ENCODE measurements at places on chromosomes 2 and 18. TPM values are rescaled to one million over a fixed set of nuclear protein-coding genes. Genes with fewer than 3 reads are reported as not detected.
A peak's percentile ranks its signal among the peaks of the same experiment; 100 is the strongest.

GRCh38 chr2:46717344-46718121 is 198.1 kb downstream of the MCFD2 start:
- H3K27ac ChIP-seq: peak overlapping the region; percentile 55
- H3K36me3 ChIP-seq: 0 out of 2 replicates have a peak, but pooled peaks cover 8% of the 10 kb centered on the region
- peak overlapping the region; percentile 9 for H3K4me3 ChIP-seq
- peaks cover 38% of the 10 kb centered on the region for H3K4me1 ChIP-seq
- no peaks in the 10 kb centered on the region for H3K27me3 ChIP-seq

DNA sequence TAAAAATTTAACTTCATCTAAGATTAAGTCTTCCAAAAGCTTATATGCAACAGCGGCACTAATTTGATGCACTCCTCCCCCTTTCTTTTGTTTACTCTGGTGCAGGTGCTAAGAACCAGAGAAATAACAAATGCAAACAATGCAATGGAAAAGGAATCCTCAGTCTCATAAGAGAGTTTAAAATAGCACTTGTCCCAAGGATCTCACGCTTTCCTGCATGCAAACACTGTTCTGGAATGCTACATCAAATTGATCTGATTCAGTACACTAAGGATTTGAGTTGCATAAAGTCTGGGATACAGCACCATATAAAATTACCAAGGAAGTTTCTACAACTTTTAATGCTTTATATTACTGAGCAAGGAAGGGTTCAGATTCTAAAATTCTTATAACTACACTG is 50.5 kb downstream of the SEPTIN10 start:
- no peak for DNase-seq
- H3K4me3 ChIP-seq: no peak overlapping the region
- H3K4me1 ChIP-seq: peaks cover 20% of the 10 kb centered on the region
- H3K36me3 ChIP-seq: peaks cover 67% of the 10 kb centered on the region
- no peaks in the 10 kb centered on the region for H3K27me3 ChIP-seq

- H3K4me3 ChIP-seq: no peak overlapping the region
- H3K36me3 ChIP-seq: no peaks in the 10 kb centered on the region
- DNase-seq: no peak
- no peaks in the 10 kb centered on the region for H3K4me1 ChIP-seq
Observed at GRCh38 chr2:117537032-117537431, 277.5 kb upstream of the DDX18 start.

GRCh38 chr18:78976765-78977636 is 2.6 kb upstream of the SALL3 start:
- no peak for DNase-seq
- no peaks in the 10 kb centered on the region for H3K27me3 ChIP-seq
- H3K36me3 ChIP-seq: no peaks in the 10 kb centered on the region
- no peak overlapping the region for H3K27ac ChIP-seq

GPAT2 gene
- total RNA-seq: not detected

- no peaks in the 10 kb centered on the region for H3K4me1 ChIP-seq
- H3K4me3 ChIP-seq: no peak overlapping the region
- H3K36me3 ChIP-seq: no peaks in the 10 kb centered on the region
- H3K27ac ChIP-seq: no peak overlapping the region
- H3K27me3 ChIP-seq: no peaks in the 10 kb centered on the region
Observed at GRCh38 chr2:21268197-21268877, 144.6 kb downstream of the TDRD15 start.

DNA sequence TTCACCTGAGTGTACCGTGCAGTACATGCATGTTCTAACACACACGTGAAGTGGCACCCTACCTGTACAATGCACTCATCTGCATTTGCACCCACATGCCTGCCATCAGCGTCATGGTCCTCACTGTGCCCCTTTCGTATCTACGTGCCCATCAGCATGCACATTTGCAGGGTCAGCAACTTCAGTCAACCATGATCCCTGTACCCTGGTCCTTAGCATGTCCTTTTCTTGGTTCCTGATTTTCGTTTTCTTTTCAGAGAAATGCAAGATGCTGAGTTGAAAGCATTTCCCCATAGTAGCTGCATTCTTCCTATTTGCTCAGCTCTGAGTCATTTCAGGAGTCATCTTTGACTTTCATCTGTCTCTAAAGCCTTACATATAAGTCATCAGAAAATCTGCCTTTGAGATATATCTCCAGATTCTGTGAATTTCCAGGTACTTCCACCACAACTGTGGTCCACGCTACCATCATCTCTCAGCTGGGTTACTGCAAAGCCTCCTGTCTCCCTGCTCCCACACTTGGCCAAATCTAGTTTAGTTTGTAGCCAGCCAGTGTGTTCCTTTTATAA is 14.7 kb upstream of the PUM2 start:
- no peaks in the 10 kb centered on the region for H3K27me3 ChIP-seq
- no peak for DNase-seq
- no peak overlapping the region for H3K4me3 ChIP-seq
- peaks cover 10% of the 10 kb centered on the region for H3K4me1 ChIP-seq

FBXO15 gene
- total RNA-seq: not detected

DNA sequence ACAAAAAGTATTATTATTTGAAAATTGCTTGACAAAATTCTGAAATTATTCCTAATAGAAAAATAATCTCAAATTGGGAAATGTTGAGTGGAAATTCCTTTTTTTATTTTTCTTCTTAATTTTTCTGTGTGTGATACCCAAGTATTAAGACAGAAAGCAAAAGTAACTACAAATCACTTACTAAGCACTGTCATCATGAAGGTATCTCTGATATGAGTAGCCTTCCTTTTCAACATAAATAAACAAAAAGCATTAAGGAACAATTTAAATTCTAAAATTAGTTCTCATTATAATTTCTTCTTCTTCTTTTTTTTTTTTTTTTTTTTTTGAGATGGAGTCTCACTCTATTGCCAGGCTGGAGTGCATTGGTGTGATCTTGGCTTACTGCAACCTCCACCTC is 174.2 kb upstream of the RBMS1 start:
- no peaks in the 10 kb centered on the region for H3K36me3 ChIP-seq
- peaks cover 25% of the 10 kb centered on the region for H3K4me1 ChIP-seq
- H3K27ac ChIP-seq: no peak overlapping the region
- H3K27me3 ChIP-seq: no peaks in the 10 kb centered on the region

DNA sequence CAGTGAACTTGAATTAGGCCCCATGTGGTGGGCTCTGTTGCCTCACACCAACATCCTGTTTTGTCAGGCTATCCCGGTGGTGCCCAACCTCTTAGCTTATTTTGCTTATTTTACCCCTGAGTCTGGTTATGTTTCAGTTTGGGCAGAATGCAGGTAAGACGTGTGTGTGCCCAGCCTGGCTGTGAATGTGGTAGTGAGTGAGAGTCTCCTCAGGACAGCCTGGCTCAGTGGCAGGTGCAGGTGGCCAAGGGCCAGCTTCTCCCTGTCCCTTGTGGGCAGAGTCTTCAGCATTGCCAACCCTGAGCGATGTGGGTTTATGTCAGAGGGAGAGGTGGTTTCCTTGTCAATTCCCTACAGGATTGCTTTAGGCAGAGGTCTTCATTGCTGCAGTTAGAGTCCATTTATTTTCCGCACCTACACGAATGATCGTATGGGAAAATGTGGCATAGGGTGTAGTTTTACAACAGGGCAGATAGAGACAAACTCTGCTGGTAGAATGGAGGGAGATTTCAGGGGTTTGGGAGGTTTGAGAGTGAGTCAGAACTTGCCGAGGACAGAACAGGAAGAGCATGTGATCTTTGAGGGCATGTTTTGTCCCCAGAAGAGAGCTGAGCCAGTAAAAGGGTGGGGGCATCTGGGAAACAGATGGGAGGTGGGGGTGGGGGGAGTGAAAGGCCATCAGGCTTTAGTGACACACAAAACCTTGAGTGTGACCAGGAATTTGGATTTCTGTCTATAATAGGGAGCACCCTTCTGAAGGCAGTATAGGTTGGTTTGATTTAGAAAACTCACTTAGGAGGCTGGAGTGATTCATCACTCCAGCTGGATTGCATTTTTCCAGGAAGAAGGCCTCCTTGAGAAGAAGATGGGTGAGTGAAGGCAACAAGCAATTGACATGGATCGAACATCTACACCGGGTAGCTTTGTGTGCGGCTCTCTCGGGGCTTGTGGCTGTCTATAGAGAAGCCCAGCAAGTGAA is 156.2 kb upstream of the CELF4 start:
- no peak overlapping the region for H3K27ac ChIP-seq
- H3K4me1 ChIP-seq: no peaks in the 10 kb centered on the region
- no peaks in the 10 kb centered on the region for H3K36me3 ChIP-seq
- no peak for DNase-seq
- H3K4me3 ChIP-seq: no peak overlapping the region
- no peaks in the 10 kb centered on the region for H3K27me3 ChIP-seq

GRCh38 chr2:68253219-68254068 is 1.1 kb upstream of the PPP3R1 start:
- H3K4me3 ChIP-seq: peak overlapping the region; percentile 88
- peak overlapping the region; percentile 90 for H3K27ac ChIP-seq
- peak; percentile 57 for DNase-seq
- H3K4me1 ChIP-seq: peaks cover 50% of the 10 kb centered on the region
- H3K36me3 ChIP-seq: peaks cover 24% of the 10 kb centered on the region

SERPINB12 gene
- total RNA-seq: not detected

- no peak for DNase-seq
- H3K27me3 ChIP-seq: no peaks in the 10 kb centered on the region
- no peak overlapping the region for H3K4me3 ChIP-seq
- peaks cover 25% of the 10 kb centered on the region for H3K4me1 ChIP-seq
- no peaks in the 10 kb centered on the region for H3K36me3 ChIP-seq
Observed at GRCh38 chr2:10345813-10346212, 43.1 kb downstream of the HPCAL1 start.

- peaks cover 71% of the 10 kb centered on the region for H3K36me3 ChIP-seq
- no peak overlapping the region for H3K4me3 ChIP-seq
- no peak overlapping the region for H3K27ac ChIP-seq
- peaks cover 83% of the 10 kb centered on the region for H3K4me1 ChIP-seq
Observed at GRCh38 chr18:48837676-48838075, 113.1 kb downstream of the SMAD7 start.

- no peaks in the 10 kb centered on the region for H3K36me3 ChIP-seq
- no peak for DNase-seq
- no peak overlapping the region for H3K27ac ChIP-seq
- H3K27me3 ChIP-seq: no peaks in the 10 kb centered on the region
- no peak overlapping the region for H3K4me3 ChIP-seq
Observed at GRCh38 chr2:113215056-113215455, 41.3 kb downstream of the PSD4 start.

DNA sequence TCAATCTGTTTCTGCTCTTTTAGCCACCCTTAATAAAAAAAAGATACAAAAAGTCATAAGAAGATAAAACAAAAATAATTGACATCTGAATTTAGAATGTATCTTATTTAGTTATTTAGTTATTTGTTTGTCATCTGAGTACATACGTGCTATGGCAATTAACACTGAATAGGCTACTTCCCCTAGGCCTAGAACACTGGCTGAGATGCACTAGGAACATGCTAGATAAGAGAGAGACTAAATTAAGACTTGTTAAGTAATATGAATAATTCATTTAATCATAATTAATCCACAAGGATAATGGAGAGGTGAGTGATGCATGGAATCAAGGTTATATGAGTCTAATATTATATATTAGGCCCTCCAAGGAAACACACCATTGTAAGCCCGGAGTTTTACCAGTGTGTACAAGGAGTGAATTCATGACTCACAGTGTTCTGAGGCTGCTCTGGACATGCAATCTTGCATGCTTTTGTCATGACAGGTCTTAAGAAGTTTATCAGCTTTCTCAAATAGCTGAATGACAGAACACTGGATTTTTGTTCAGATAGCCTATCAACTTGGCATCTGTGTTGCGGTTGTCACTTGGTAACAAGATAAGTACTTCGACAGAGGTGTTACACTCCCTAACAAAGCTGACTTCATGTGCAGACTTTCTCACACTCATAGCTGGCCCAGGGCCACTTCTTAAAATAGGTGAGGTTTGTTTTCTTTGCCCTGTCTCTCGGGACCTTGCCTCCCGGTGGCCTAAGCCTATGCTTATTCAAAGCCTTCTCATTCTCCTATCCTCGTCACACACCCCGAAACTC is 5.0 kb upstream of the SERPINB2 start:
- no peaks in the 10 kb centered on the region for H3K27me3 ChIP-seq
- peaks cover 28% of the 10 kb centered on the region for H3K4me1 ChIP-seq
- H3K36me3 ChIP-seq: no peaks in the 10 kb centered on the region
- DNase-seq: peak; percentile 84

SPIRE1 gene
- total RNA-seq: 31.6 TPM

GRCh38 chr2:46847726-46848412 is 67.7 kb downstream of the MCFD2 start:
- H3K27me3 ChIP-seq: no peaks in the 10 kb centered on the region
- H3K36me3 ChIP-seq: no peaks in the 10 kb centered on the region
- peaks cover 66% of the 10 kb centered on the region for H3K4me1 ChIP-seq
- H3K27ac ChIP-seq: peak overlapping the region; percentile 44
- no peak overlapping the region for H3K4me3 ChIP-seq
- DNase-seq: no peak

DNA sequence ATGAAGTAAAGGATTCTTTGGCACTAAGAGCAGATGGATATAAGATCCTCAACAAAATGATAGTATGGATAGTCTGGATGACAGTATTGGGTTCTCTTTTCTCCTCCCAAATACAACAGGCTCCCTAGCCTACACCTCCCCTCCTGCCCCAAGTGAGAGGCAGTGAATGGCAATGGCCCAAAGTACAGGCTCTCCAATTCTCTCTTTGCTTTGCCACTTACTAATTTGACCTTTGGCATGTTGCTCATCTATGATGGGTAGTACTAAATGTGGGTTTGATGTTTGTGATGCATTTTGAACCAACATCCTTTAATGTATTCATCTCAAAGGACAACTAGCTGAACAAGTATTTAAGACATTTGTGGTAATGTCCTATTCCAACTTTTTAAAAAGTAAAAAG is 65.9 kb downstream of the EIF5B start:
- no peak overlapping the region for H3K4me3 ChIP-seq
- no peak overlapping the region for H3K27ac ChIP-seq
- no peaks in the 10 kb centered on the region for H3K27me3 ChIP-seq
- peaks cover 88% of the 10 kb centered on the region for H3K36me3 ChIP-seq
- no peak for DNase-seq

PLEKHH2 gene
- 4.5 TPM for total RNA-seq

GRCh38 chr18:74286106-74286855 is 5.5 kb downstream of the CYB5A start:
- no peaks in the 10 kb centered on the region for H3K27me3 ChIP-seq
- DNase-seq: no peak
- peaks cover 9% of the 10 kb centered on the region for H3K36me3 ChIP-seq
- no peak overlapping the region for H3K27ac ChIP-seq
- no peak overlapping the region for H3K4me3 ChIP-seq

GRCh38 chr2:96747061-96747617 is 7.3 kb upstream of the LMAN2L start:
- no peaks in the 10 kb centered on the region for H3K36me3 ChIP-seq
- no peak for DNase-seq
- H3K27ac ChIP-seq: no peak overlapping the region
- H3K4me1 ChIP-seq: peaks cover 7% of the 10 kb centered on the region
- no peaks in the 10 kb centered on the region for H3K27me3 ChIP-seq

COL4A3 gene
- total RNA-seq: not detected

Data from SJSA1 (cell line).